ENCODE measurements at places on chromosomes 5 and 9.

DNA sequence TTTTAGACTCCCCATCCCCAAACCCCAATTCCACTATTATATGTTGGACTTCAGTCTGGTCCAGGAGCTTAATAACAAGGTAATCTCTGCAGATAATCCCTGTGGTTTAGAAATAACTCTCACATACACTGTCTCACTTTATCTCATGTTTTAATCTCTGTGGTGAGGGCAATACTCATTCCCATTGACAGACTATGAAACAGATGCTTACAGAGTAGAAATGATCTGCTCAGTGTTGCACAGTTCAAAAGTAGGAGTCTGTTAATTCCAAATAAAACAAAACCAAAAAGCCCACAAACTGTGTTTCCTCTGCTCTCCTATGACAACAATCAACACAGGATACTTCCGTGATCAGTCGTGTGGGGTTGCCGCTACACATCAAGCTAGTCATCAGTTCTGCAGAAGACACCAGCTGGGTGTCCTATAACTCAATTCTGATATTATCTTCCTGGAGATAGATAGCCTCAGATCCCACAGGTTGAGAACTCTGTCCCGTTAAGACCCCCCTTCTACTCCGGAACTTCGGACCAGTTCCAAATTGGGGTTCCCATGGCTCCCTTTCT is 26.3 kb upstream of the FANCC start:
- no peak for DNase-seq

- no peak for DNase-seq
Observed at GRCh38 chr5:6311568-6312501, 66.5 kb downstream of the MED10 start.

- no peak for DNase-seq
Observed at GRCh38 chr5:150448334-150448733, 1.2 kb downstream of the RPS14 start.

- DNase-seq: no peak
Observed at GRCh38 chr9:94783928-94784327, 57.4 kb downstream of the AOPEP start.
